Pulmonary artery endothelial cell (primary cell): ENCODE measurements at places on chromosomes 16 and 17. TPM values are rescaled to one million over a fixed set of nuclear protein-coding genes. Genes with fewer than 3 reads are reported as not detected.

Gene CBX2
- 9.5 and 9.6 TPM in 2 replicates for total RNA-seq

Gene HNF1B
- not detected in 2 replicates for total RNA-seq

Gene TBX2
- total RNA-seq = not detected in 2 replicates

Gene TSNAXIP1
- 0.20 and 0.60 TPM in 2 replicates for total RNA-seq

Gene SETD1A
- total RNA-seq = 2.2 and 2.4 TPM in 2 replicates

Gene CD300A
- not detected in 2 replicates for total RNA-seq

Gene ABCC6
- total RNA-seq = 0.14 and 0.20 TPM in 2 replicates

Gene LRRC3C
- not detected in 2 replicates for total RNA-seq

Gene PIPOX
- 0.92 and 2.0 TPM in 2 replicates for total RNA-seq

Gene CHST5
- total RNA-seq = not detected in 2 replicates

Gene SDK2
- total RNA-seq = under 0.01 and 0.04 TPM in 2 replicates

Gene INCA1
- 0.13 and 0.28 TPM in 2 replicates for total RNA-seq

Gene CDT1
- total RNA-seq = 9.4 and 9.9 TPM in 2 replicates

Gene GJC1
- total RNA-seq = 5.4 and 14.1 TPM in 2 replicates
